C1 segment of cervical spinal cord (tissue), 14 donors: ENCODE measurements at places on chromosomes 3 and 15.

DNA sequence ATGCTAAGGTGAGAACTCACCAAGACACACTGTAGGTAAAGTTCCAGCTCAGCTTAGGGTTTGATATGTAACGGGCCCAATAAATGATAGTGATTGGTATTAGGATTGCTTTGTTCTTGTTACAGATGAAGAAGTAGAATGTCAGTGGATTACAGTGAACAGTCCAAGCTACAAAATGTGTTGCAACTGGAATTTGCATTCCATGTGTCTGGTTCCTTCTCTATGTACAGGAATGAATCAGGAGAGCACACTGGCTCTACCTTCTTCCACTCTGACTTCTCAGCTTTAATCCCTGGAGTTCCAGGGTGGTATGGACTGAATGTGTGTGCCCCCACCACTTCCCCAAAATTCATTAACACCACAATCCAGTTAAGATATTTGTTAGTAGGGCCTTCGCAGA is 730.4 kb upstream of the CFAP20DC start:
- no peak for DNase-seq

DNA sequence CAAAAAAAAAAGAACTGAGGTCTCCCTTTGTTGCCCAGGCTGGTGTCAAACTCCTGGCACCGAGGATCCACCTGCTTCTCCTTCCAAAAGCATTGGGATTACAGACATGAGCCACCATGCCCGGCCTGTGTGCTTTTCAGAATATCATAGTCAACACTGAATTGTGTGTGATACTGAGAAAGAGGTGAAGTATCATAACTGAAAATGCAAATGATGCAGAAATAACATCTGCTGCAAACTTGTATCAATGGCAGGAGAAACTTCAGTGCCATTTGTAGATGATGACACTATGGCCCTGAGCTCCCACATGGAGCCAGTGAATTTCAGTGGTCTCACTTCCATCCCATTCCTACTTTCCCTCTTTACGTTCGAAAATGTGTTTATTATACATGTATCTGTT is 21.9 kb downstream of the IL12A start:
- no peak for DNase-seq

GRCh38 chr15:36907295-36907694 is 193.1 kb downstream of the MEIS2 start:
- no peak for DNase-seq

DNA sequence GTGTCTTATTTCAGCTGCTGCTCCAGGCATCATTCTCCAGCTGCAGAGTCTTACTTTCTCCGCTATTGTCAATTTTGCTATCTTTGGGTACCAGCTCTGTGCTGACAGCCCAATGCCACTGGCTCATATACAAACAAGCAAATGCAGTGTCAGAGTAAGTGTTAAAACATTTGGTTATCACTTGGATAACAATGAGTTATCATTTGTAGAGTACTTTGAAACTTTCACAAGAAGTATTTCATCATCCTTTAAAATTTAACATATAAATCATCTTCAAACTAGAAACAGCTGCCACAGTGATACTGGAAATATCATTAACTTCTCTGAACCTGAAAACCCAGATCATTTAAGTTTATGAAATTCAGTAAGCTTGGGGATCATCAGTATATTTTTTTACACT is 13.8 kb downstream of the TSPAN3 start:
- no peak for DNase-seq

DNA sequence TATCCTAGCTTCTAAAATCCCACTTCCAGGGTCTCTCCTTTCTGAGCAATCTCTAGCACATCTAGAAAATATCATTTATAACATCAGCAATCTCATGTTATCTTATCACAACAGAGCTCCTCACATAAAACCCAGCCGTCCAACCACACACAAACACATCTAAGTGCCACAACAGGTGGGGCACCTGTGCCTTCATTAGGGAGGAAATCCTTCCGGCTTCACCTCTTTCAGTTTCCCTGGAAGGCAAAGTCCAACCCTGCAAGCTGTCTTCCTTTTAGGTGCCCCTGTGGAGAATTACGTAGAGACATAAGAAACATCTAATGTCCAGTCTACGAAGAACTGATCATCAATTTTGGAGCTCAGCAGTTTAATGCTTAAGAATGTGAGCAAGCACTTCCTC is 1.6 kb downstream of the ZDHHC3 start:
- no peak for DNase-seq

- no peak for DNase-seq
Measured at GRCh38 chr3:71078723-71079525, 504.6 kb downstream of the FOXP1 start.
